Activated CD8-positive, alpha-beta memory T cell treated with anti-CD3 and anti-CD28 coated beads, Interleukin-2, amount 10 ng/mL, durations not matched to agents 7 days and 5 days (primary cell): ENCODE measurements at places on chromosomes 1 and 21. TPM values are rescaled to one million over a fixed set of nuclear protein-coding genes. Genes with fewer than 3 reads are reported as not detected.

The FAM3B gene
- total RNA-seq = not detected

The LRRIQ3 gene
- total RNA-seq = 1.4 TPM

The NTNG1 gene
- total RNA-seq = 1.1 TPM

The GABRD gene
- total RNA-seq = not detected

The HMCN1 gene
- total RNA-seq = 0.06 TPM

DNA sequence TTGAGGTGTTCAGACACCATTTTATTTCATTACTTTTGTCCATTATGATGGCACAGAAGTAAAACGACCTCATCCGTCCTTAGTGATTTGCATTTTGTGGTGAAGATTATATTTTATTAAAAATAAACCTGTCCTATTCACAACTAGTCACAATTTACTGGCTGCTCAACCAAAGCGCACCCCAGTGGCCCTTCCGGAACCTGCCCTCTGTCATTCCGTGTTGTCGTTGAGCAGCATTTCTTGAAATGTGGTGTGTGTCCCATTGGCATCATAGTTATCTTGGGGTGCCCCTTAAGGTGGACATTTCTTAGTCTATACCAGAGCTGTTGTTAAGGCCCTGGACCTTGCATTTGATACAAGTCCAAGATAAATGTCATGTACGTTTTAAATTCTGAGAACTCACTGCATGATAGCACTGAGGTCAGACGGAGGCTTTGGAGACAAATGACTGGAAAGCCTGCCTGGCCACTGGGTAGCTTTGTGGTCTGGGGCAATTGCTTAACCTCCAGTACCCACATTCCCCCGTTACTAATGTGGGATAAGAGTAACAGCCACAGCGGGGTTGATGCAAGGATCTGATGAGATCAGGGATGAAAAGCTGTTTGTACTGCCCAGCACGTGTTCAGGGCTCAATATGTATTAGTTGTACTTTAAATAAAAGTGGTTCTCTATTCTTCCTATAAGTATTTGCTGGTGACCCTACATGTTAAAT lies 36.2 kb downstream of the BACH1 start:
- DNase-seq = no peak

DNA sequence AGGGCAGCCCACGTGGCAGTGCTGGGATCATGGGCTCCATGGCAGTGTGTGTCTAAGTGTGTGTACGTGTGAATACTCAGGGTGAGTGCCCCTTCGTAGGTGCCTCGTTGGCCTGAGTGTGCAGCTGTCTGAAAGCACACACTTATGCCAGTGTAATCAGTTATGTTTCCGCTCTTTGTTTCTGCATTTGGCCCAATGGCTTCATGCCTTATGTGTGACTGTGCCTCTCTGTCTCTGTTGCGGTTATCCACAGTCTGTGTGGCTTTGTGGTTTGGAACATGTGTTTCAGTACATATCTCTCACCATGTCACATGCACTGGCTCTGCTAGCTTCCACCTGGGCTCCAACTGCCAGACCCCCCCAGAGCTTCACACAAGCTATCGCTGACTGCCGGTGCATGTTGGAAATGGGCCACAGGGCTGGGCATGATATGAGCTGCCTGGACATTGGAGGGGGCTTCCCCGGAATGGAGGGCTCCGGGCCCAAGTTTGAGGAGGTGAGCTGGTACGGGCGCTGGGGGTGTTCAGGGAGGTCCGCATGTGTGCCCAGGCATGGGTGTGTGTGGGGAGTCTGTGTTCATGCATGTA lies 70.3 kb upstream of the TINAGL1 start:
- peak; percentile 73 for DNase-seq

- no peak for DNase-seq
These were observed 63.4 kb upstream of the TARBP1 start for GRCh38 chr1:234542211-234542850.

GRCh38 chr1:78304761-78305160 lies 186.0 kb upstream of the PTGFR start:
- no peak for DNase-seq

GRCh38 chr1:15027515-15027986 lies 126.0 kb upstream of the TMEM51 start:
- DNase-seq = no peak

DNA sequence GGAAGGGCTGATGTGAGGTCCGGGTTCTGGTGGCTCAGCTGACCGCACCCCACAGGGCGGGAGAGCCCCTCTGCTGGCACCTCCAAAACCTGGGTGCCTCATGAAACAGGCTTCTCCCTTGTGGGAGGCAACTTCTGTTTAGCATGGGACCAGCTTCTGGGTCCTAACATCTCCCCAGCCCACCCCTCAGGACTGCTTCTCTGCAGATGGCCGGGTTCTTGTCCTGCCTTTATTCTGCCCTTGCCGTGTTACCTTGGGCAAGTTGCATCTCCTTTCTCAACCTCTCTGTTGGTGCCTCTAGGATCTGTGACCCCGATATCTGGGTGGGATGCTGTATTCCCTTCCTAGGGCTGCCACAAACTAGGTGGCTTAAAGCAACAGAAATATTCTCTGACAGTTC lies 15.0 kb upstream of the TTC22 start:
- DNase-seq = peak; percentile 37

GRCh38 chr1:226700861-226701260 lies 38.2 kb downstream of the ITPKB start:
- DNase-seq = no peak
